Fibroblast of skin of left biceps (primary cell): ENCODE measurements at places on chromosomes 6 and 20.

DNA sequence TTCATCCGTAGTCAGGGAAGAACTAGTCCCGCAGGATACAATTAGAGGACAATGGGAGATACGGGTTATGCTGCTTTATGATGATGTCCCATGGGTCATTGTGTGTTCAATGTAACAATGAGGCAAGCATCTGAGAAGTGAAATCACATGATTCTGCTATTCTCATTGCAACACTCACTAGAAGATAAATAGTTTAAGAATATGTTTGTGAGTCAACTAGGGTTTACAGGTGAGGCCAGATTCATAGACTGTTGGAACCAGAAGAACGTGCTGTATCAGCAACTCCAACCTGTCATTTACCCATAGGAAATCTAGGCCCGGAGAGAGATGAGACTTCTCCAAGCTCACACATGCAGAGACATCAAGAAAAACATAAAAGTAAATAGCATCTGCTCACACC lies 80.8 kb downstream of the SCML4 start:
- DNase-seq, result no peak

DNA sequence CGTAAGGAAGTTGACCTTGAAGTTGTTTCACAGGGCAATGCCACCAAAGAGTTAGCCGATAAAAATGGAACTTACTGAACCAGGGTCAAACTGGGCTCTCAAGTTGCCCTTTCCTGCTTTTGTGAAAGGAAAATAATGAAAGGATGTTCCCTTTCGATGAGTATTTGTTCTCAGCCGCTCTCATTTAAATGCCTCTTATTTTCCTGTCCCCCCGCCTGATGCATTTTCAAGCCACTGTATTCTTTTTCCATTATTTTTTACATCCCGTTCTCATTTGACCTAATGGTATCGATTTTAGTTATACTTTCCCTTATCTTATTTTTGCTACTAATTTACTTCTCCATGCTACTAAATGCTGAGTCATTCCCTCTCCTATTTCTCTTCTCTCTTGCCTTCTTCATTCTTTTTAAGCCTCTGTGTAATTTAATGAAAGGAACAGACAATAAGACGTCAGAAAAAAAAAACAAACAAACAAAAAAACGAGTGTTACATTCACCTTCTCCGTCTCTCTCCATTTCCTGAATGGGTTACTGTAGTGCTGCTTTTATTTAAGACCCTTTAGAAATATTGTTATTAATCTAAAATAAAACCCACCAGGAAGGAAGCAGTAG lies 655 bp upstream of the NDUFAF4 start:
- no peak for DNase-seq

- no peak for DNase-seq
These were observed 54.1 kb upstream of the PTPRT start for GRCh38 chr20:43243672-43244269.

DNA sequence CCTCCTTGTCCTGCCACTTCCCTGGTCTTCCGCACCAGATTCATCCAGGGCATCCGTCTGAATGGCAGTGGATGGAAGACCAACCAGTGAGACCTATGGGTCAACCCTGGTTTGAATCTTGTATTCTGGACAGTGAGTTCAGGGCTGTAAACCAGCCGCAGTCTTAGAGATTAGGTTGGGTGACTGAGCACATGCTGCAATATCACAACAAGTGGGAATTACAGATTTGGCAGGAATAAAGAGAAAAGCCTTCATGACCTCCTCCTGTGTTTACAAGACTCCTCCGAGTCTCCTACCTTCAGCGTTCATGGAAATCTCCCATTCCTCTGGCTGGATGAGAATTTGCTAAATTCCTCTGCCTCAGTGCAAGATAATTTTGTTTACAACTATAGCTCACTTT lies 9.9 kb downstream of the ECI2 start:
- DNase-seq, result no peak

GRCh38 chr6:141354191-141354955 lies 778.4 kb upstream of the GJE1 start:
- no peak for DNase-seq

GRCh38 chr6:169811072-169811471 lies 59.6 kb downstream of the ERMARD start:
- no peak for DNase-seq

GRCh38 chr6:153129873-153130514 lies 1.1 kb downstream of the RGS17 start:
- DNase-seq, result no peak

- DNase-seq, result no peak
These were observed 61.1 kb downstream of the NFATC2 start for GRCh38 chr20:51481341-51481914.

DNA sequence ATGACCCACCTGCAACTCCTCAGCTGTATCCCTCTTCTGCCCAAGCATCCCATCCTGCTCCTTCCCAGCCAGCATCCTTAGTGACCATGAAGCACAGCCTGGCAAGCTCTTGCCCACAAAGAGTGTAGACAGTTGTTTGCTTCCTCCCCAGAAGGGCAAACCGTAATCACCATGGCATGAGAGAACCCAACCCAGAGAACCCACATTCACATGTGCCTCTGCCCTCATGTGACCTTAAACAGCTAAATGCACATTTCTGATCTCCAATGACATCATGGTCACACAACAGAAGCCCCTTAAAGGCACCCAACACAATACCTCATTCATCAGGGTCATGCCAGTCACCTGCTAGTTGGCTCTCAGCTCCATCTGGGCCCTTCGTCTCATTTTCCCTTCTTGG lies 162.8 kb upstream of the CDYL start:
- no peak for DNase-seq

GRCh38 chr6:158687506-158687905 lies 37.7 kb downstream of the SYTL3 start:
- DNase-seq, result no peak

DNA sequence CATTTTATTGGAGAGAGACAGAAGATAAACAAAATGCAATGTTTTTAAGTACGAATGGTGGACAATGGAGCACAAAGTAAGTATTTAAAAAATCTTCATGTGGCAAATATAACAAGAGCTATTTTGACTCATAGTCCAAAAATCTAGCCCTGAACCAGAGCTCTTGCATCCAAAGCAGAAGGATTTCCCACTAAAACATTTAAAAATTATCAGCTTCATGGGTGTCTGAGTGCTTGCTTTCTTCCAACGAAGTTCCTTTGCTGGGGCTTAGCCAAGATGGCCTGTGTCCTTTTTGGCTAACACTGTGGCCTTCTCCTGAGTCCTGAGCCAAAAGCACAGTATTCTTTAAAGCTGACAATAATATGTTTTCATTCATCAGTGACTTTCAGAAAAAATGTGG lies 161.7 kb downstream of the RIMS1 start:
- DNase-seq, result no peak

GRCh38 chr6:111614833-111615582 lies 9.3 kb upstream of the TRAF3IP2 start:
- DNase-seq, result no peak

GRCh38 chr6:157343732-157344131 lies 20.4 kb upstream of the TMEM242 start:
- DNase-seq, result no peak

DNA sequence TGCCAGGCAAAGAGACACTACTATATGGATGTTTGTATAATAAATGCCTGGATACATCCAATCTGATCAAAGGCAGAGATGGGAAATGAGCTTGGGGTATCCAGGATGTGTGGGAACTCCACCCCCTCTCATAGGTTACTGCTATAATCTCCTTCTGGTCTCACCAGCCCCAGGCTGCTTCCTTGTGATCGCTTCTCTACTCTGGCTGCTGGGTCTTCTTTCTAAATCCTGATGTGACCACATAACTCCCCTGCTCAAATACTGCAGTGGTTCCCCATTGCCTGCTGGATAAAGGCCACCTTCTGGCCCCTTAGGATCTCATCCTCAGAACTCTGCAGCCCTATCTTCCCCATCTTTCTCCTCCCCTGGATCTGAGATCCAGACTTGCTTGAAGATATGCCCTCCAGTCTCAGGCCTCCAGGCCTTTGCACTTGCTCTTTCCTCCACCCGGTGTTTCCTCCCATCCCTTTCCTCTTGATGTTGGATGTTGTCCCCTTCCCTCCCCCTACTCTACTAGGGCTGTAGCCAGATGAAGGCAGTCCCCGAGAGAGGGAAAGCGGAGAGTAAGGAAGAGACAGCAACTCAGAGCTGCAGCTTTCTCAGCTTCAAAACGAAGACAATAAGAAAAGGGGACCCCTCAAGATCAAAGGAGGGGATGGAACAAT lies 828 bp upstream of the XKR7 start:
- no peak for DNase-seq

GRCh38 chr6:132190097-132190814 lies 211.0 kb downstream of the MOXD1 start:
- DNase-seq, result no peak

DNA sequence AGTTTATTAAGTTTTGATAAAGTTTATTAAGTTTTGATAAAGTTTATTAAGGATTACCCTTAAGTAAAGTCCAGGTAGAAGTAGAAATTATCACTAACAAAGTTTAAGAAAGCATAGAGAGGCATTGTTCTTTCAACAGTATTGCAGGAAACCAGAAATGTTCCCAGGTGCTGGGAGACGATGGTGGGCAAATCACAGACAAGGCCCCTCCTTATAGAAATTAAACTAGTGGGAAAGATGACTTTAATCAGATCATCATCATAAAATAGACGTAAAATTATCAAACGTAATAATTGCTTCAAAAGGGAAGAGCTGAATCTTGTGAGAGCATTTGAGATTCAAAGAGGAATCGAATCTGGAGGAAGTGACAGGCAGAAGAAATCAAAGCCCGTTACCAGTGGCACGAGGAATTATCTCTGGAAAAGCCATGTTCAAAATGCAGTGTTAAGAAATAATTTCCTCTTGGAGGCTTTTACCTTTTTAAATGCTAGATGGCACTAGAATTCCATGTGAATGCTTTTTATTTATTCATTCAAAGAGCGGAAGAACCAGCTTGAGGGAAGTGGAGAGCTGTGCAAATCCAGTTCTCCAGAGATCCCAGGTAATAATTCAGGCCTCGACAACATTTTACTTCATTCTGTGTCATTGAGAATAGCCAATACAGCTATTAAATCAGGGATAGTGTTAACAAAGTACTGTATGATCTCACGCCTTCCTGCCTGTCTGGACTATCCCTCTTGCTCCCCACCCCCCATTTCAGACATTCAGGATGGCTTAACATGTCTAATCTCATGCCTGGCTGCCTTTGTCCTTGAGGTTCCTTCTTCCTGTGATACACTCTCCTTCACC lies 1.0 kb upstream of the APMAP start:
- peak; percentile 25 for DNase-seq

GRCh38 chr6:44001318-44002066 lies 125.8 kb downstream of the MRPL14 start:
- DNase-seq, result no peak

DNA sequence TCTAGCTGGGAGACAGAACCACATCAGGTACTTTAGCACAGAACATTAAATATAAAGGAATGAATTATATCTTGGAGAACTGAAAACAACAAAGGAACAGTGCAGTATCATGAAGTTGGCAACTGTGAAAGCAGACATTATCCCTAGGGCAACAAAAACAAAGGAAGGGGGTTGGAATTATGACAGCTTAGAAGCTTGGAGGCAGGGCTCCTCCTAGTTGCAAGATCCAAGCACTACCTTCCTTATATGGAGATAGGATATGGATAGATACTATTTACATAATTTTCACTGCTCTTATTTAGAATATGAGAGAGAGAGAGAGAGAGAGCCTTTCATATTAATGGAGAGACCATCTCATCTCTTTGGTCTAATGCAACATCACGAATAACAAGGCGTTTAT lies 27.0 kb downstream of the TMEM14A start:
- DNase-seq, result no peak

DNA sequence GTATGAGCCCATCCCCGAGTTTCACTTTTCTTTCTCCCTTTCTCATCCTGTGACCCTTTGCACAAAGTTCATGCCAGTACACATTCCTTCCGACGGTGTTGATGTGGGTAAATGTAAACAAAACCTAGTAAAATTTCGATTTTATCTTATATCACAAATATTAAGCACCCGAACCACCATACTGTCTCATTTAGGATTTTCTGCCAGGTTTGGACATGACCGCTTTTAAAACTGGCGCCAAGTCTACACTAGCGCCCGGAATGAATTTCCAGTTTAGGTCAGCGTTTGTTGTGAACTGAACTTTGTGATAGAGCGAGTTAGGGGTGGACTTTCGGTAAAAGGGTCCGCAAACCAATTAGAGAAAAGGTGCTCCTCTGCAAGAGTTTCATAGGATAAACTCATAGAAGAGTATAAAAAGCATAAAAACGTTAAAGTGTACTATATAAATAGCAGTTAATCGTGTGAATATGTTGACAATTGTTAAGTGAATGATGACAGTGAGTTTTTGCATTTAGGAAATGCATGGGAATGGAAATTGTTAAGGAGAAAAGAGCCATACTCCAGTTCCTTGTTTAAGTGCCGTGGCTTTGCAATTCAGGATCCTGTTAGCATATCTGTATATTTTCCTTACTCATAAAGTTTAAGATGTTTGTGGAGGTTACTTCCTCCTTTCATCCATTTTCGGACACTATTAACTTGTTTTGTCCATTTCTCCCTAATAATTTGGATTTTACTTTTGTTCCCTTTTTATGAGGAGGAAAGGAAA lies 937 bp downstream of the AKAP7 start:
- DNase-seq, result no peak

GRCh38 chr6:18861204-18861603 lies 474.1 kb downstream of the RNF144B start:
- DNase-seq, result no peak

GRCh38 chr6:43579171-43579570 lies 3.2 kb downstream of the POLH start:
- no peak for DNase-seq

GRCh38 chr6:147603392-147604081 lies 95.0 kb downstream of the SAMD5 start:
- no peak for DNase-seq

DNA sequence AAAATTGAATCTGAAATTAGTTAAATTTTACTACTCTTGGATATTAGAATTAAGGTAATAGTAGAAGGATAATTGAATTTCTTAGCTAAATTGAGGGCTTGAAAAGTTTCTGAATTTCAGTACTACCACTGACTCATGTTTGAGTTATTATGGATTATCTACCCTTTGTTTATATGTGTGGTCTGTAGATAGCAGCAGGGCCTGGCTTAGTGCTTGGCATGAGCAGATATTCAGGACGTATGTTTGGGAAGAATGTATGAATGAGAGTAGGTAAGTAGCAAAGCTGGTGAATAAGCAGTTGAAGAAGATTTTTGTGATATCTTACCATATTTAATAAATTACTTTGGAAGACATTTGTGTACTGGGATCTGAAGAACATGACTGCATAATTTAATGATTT lies 152.7 kb downstream of the MACROD2 start:
- no peak for DNase-seq
